Posterior vena cava (tissue), 2 donors: ENCODE measurements at places on chromosomes 12 and 14. TPM values are rescaled to one million over a fixed set of nuclear protein-coding genes. Genes with fewer than 3 reads are reported as not detected.

The RD3L gene
- total RNA-seq: not detected

The SERPINA9 gene
- not detected for total RNA-seq

- DNase-seq: peak; percentile 85
These were observed 7.7 kb downstream of the UBC start for GRCh38 chr12:124906606-124907261.

DNA sequence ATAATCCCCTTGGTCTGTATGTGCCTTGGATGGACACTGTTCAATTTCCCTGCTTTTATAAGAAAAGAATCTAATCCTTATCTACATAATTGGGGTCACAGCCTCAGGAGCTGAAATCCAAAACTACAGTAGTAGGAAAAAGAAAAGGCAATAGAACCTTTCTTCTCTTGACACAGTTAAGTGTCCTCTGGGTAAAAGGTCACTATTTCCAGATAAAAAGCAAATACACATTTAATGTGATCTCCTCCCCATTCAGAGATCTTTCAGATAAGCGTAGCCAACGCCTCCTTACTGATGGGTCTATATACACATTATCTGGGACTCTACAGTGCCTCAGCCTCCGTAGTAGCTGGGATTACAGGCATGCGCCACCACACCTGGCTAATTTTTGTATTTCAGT is 73.4 kb downstream of the CLIP1 start:
- DNase-seq: no peak
